Lower lobe of right lung (tissue), 2 donors: ENCODE measurements at places on chromosomes 11 and 22. TPM values are rescaled to one million over a fixed set of nuclear protein-coding genes. Genes with fewer than 3 reads are reported as not detected.

Gene HTR3A
- total RNA-seq: not detected

DNA sequence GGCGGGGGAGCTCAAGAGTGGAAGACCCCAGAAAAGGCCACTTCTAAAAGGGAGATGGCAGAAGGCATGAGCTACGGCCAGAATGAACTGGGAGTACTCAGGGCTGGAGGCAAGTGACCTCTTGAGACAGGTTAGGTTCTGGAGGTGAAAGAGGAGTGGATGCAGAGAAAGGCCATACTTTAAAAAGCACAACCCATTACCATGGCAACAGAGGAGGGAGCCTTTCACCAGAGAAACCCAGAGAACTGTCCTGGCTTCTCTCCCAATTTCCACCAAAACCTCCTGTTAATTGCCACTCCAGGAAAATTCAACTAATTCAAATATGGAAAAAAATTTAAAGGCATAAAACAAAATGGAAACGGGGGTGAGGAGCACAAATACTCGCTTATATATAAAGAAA, 15.8 kb downstream of the A4GALT start:
- no peak for DNase-seq
- no peaks in the 10 kb centered on the region for H3K27me3 ChIP-seq
- H3K4me3 ChIP-seq: no peak overlapping the region
- peaks cover 7% of the 10 kb centered on the region for H3K4me1 ChIP-seq

GRCh38 chr11:120923866-120924508, 99.9 kb upstream of the TBCEL start:
- no peaks in the 10 kb centered on the region for H3K27me3 ChIP-seq
- no peaks in the 10 kb centered on the region for H3K4me1 ChIP-seq
- no peak overlapping the region for H3K4me3 ChIP-seq
- no peak for DNase-seq
- no peak overlapping the region for H3K27ac ChIP-seq
- no peaks in the 10 kb centered on the region for H3K36me3 ChIP-seq

DNA sequence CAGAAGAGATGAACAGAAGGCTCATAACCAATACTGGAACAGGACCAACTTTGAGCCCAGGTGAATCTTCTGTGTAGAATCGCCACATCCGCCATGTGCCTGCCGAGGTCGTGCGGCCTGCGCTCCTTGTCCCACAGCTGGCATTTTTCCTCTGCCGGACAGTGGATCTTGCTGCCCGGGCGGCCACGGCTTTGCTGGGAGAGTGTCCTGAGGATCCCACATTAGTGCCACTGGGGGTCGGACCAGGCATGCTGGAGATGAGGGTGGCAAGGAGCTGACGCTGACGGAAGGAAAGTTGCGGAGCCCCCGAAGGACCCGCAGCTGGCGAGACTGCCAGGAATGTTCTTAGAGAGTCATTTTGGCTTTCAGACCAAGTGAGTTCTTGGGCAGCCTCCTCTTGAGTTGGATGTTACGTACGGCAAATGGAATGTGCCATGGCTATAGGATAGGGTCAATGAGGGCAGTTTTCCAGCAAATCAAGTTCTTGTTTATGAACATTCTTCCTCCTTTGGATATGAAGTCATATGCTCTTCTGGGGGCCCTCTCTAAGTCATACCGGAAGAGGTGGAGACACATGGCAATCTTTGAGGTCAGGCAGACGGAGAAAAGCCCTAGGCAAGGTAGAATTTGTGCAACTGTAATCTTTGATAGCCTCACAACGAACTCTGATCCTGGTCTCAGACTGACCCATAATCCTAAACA, 57.4 kb upstream of the NUP160 start:
- H3K27me3 ChIP-seq: no peaks in the 10 kb centered on the region
- H3K4me3 ChIP-seq: no peak overlapping the region
- DNase-seq: no peak
- peaks cover 27% of the 10 kb centered on the region for H3K4me1 ChIP-seq
- peak overlapping the region; percentile 51 for H3K27ac ChIP-seq

Gene FXYD6
- total RNA-seq: 61.2 TPM

Gene CRYBA4
- not detected for total RNA-seq

GRCh38 chr22:20405931-20406685, 12.2 kb downstream of the ZNF74 start:
- peaks cover 54% of the 10 kb centered on the region for H3K36me3 ChIP-seq
- DNase-seq: peak; percentile 30
- H3K27ac ChIP-seq: no peak overlapping the region
- no peaks in the 10 kb centered on the region for H3K4me1 ChIP-seq
- no peak overlapping the region for H3K4me3 ChIP-seq

DNA sequence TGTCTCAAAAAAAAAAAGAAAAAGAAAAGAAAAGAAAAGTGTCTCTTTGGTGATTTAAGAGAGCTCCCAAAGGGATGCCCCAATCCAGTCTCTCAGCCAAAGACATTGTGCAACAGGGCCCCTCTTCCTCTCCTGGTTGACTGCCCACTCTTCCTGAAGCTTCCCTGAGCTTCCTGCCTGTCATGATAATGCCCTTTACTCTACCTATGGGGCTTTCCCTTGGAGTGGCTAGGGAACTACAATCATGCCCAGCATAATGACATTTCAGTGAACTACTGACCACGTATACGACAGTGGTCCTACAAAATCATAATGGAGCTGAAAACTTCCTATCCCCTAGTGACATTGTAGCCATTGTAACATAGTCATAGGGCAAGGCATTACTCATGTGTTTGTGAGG, 118.0 kb downstream of the RASSF10 start:
- no peak overlapping the region for H3K27ac ChIP-seq
- no peak for DNase-seq
- H3K27me3 ChIP-seq: no peaks in the 10 kb centered on the region
- no peak overlapping the region for H3K4me3 ChIP-seq

Gene OR4A16
- not detected for total RNA-seq

DNA sequence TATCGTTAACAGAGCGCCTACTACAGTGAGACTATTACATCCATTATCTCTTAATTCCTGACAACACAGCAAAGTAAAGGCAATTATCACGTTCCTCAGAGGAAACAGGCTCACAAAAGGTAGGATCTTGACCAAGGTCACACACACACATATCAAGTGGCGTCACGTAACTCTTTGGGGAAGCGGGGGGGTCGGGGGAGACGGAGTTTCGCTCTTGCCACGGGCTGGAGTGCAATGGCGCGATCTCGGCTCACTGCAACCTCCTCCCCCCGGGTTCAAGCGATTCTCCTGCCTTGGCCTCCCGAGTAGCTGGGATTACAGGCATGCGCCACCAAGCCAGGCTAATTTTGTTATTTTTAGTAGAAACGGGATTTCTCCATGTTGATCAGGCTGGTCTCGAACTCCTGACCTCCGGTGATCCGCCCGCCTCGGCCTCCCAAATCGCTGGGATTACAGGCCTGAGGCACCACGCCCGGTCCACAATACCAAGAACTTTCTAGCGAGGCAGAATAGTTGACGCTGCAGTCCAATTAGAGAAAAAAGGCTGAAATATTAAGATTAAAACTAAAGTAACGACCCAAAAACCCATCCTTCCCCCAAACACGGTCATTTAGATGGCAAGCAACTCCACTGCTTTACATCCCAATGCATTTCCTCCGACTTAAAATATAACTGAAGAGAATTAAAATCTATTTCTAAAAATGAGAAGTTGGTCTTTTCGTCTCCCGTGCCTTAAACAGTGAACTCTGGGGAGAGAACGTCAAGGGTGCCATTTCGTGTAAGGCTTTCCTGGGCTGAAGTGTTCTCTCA, 1.2 kb downstream of the DDX17 start:
- peaks cover 42% of the 10 kb centered on the region for H3K4me1 ChIP-seq
- H3K36me3 ChIP-seq: peaks cover 35% of the 10 kb centered on the region
- peak overlapping the region; percentile 100 for H3K27ac ChIP-seq
- DNase-seq: peak; percentile 80
- peak overlapping the region; percentile 80 for H3K4me3 ChIP-seq

DNA sequence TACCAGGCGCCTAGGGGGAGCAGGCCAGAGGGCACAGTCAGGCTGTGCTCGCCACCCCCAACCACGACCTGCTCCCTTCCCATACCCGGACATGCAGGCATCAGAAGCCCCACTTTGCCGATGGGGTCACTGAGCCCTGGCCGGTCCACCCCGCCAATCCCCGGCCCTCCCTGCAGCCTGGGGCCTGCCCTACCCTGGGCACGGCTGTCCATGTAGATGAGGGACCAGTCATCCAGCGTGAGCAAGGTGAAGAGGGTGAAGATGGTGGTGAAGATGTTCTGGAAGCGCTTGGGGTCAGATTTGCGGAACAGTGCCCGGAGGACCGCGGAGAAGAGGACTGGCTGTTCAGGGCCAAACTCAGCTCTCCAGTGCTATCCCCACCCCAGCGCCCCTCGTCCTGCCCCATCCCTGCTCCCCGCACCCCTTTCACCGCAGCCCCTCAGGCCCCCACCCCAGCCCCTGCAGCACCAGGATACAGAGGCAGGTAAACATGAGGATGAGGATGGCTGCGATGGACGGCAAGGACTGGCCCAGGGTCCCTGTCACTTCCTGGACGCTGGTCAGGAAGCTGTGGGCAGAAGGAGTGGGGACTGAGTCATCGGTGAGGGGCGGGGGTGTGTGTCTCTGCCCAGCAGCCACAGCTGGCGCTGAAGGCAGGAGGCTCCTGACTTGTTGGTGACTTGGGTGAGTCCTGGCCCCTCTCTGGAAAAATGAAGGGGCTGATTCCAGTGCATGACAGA, 5.5 kb downstream of the CATSPER1 start:
- no peak overlapping the region for H3K27ac ChIP-seq
- H3K36me3 ChIP-seq: no peaks in the 10 kb centered on the region

DNA sequence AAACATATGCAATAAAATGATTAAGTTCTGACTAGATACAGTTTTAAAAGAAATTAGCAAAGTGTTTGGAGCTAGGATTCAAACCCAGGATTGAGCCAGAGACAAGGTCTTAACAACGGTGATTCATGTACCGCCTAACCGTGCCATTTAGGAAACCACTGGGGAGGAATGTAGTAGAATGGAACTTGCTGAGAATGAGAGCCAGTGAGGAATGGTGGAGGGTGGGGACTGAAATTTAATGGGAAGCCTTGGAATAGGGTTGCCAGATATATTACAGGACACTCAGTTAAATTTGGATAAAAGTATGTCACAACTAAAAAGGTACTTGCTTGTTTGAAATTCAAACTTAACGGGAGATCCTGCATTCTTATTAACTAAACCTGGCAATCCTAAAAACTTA, 30.4 kb upstream of the TMEM86A start:
- H3K36me3 ChIP-seq: no peaks in the 10 kb centered on the region
- no peak overlapping the region for H3K4me3 ChIP-seq
- DNase-seq: no peak
- no peaks in the 10 kb centered on the region for H3K27me3 ChIP-seq
- H3K4me1 ChIP-seq: no peaks in the 10 kb centered on the region
- H3K27ac ChIP-seq: no peak overlapping the region

Gene CRYBB3
- 0.74 TPM for total RNA-seq

DNA sequence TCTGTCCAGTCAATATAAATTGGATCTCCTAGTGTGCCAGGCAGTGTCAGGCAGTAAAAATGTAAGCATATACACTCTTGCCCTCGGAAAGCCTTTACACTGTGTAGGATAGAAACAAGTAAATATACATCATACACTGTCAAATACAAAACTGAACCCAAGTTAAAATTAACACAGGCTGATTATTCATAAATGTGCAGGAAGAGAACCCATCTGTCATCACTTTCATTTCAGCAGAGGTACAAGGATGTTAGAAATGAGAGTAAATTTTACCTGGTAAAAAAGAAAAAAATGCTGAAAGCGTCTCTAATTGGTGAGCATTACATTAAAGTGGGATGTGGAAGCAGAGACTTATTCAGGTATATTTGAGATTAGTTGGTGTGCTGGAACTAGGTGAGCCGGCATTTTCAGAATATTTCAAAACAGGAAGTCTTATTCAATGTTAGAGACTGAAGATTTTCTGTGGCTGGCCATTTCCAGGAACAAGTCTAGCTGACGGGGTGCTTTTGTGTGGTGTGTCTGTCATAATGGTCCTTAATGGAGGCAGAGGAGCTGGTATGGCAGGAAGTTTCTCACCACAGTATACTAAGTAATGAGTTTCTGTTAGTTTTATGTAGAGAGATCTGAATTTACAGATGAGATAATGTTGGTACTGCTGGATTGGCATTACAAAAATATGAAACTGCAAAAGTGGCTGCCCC, 192.6 kb downstream of the CASP12 start:
- H3K27ac ChIP-seq: peak overlapping the region; percentile 58
- peak; percentile 35 for DNase-seq
- H3K4me1 ChIP-seq: peaks cover 28% of the 10 kb centered on the region
- H3K36me3 ChIP-seq: no peaks in the 10 kb centered on the region

- no peak overlapping the region for H3K4me3 ChIP-seq
- no peak overlapping the region for H3K27ac ChIP-seq
- H3K27me3 ChIP-seq: no peaks in the 10 kb centered on the region
These were observed 14.5 kb upstream of the ARHGAP42 start for GRCh38 chr11:100672498-100673033.

DNA sequence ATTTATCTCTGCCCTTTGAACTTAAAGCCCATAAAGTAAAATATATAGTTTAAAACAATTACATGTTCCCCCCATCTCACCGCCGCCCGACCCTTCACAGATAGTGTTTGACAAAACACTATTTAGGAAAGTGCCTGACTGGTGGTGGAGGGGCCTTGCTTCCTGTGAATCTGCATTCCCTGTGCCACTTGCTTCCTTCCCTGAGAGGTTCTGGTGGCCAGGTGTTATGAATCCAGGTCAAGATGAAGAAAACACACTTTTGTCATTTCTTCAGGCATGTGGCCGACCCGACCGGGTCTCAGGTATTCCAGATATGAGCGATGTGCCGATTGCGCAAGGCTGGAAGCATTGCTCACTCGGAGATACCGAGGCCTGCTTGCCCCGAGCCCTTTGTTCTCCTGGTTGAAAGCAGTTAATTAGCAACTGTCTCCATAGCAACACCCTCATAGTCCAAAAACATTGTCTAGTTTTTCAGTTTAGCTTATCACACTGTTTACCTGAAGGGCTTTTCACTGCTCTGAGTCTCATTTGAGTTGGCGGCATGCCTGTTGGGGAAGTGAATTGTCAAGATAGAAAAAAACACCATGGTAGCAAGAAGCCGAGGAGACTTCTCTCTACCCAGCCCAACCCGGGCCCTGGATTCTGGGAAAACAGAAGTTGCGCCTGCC, 128.3 kb downstream of the TEAD1 start:
- no peaks in the 10 kb centered on the region for H3K36me3 ChIP-seq
- H3K27ac ChIP-seq: peak overlapping the region; percentile 74
- DNase-seq: peak; percentile 94
- no peak overlapping the region for H3K4me3 ChIP-seq
- peaks cover 46% of the 10 kb centered on the region for H3K4me1 ChIP-seq

Gene GGTLC3
- 8.0 TPM for total RNA-seq

Gene OR52B2
- total RNA-seq: not detected

Gene VSIG10L2
- total RNA-seq: not detected

GRCh38 chr11:2719831-2720590, 20.2 kb upstream of the KCNQ1OT1 start:
- DNase-seq: no peak
- H3K27me3 ChIP-seq: no peaks in the 10 kb centered on the region
- H3K27ac ChIP-seq: no peak overlapping the region
